ENCODE measurements at places on chromosomes 5 and 9.

DNA sequence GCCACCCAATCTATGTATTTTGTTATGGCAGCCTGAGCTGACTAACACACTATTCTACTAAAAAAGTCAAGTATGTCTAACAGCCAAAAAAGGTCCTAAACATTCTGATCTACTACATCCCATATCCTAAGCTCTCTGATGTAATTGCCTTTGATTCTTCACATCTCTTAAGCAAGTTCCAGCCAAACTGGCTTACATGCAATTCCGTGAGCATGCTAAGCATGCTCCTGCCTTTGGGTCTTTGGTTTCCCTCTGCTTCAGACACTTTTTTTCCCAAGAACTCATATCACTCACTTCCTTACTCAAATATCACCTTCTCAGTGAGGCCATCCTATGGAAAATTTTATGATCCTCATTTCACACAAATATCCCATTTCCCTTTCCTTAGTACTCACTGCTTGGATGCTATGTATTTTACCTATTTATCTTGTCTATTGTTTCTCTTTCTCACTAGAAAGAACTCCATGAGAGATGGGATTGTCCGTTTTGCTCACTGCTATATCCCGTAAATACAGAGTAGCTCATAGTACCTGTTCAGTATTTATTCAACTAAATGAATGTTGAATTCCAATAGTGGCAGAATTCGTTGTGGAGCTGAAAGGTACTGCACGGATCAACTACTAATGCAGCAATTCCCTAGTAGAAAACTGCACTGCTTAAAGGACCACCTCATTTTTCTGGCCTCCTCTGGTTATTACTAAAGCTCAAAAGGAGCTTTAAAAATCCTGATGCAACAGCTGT is 2.3 kb upstream of the SLC12A2 start:
- DNase-seq = no peak

- no peak for DNase-seq
These were observed 691.4 kb upstream of the RIOK2 start for GRCh38 chr5:97874491-97874890.

- DNase-seq = no peak
These were observed 5.9 kb downstream of the MGAT4B start for GRCh38 chr5:179800696-179801201.

- peak; percentile 55 for DNase-seq
These were observed 509.8 kb downstream of the CCDC171 start for GRCh38 chr9:16062542-16063240.

DNA sequence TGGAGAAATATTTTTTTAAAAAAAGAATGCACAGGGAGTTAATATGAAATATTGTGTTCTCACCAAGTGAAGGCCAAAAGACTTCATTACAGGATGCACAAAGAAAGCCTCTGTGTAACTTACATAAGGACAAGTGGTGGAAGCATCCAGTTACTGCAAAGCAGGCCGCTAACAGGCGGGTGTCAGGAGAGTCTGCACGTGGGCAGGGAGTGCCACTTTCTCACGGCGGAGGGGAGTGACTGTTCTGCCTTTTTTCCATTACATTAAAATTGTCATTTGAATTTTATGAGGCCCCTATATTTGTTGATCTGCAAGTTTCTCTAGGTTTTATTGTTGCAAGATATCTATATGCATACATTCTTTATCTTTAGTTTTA is 28.1 kb upstream of the SPATA31E1 start:
- no peak for DNase-seq

GRCh38 chr9:32533336-32533735 is 7.3 kb upstream of the RIGI start:
- DNase-seq = no peak

- no peak for DNase-seq
These were observed 25.0 kb upstream of the IL17B start for GRCh38 chr5:149403923-149404745.

DNA sequence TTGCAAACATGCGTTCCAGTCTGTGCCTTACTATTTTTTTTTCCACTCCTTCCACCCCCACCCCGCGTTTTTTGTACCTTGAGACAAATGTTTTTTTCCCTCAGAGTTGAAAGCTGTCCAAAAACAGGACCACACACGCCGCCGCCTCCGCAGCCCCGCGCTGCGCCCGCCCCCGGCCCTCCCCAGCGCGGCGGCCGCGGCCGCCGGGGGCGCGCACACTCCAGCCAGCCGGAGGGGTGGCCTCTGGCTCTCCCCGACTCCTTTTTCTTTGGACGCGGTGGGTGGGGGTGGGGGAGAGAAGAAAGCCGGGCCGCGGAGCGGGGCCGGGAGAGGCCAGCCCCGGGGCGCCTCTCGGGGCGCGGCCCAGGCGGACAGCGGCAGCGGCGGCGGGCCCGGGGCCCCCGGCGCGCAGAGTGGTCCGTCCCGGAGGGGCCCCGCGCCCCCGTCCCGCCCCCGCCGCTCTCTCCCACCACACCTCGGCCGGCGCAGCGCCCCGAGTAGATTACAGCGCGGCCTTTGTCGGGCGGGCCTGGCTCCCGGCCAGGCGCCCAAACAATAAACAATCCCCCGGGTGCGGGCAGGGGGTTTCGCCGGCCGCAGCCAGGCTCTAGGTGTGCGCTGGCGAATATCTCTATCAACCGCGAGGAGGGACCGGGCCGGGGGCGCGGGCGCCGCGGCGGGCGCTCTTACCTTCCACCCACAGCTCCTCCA is 10.9 kb downstream of the PTCH1 start:
- no peak for DNase-seq

DNA sequence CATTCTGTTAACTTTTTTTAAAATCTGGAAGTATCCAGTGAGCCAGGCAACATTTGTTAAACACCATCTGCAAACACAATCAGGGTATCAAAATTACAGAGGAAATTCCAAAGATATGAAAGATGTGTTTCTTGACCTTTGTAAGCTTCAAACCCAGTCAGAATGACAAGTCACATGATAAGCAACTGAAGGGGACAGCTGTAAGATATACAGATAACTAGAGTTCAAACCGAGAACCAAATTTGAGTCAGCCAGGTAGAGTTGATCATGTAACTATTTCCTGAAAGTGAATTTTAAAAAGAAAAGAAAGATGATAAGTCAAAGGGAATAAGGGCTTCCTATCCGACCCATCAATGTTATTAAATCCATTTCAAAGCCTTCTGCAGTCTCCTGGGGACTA is 196.2 kb downstream of the DEPDC1B start:
- DNase-seq = no peak

GRCh38 chr9:100567856-100568255 is 10.0 kb upstream of the CAVIN4 start:
- no peak for DNase-seq

DNA sequence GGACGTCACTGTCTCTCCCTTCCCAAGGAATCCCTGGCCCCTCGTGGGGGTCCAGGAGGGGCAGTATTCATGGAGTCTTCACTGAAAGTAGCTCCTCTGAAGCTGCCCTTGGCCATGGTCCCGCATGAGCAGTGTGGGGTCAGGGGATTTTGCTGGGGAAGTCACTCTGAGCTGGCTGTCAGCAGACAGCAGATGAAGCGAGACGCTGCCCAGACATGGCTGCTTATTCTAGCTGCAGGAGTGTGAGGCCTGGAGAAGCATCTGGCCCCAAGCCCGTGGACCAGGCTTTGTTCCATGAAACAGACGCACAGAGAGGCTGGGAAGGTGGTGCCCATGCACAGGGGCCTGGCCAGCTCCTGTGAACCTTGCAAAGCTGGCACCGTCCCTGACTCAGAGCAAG is 21.5 kb upstream of the ASS1 start:
- DNase-seq = no peak

DNA sequence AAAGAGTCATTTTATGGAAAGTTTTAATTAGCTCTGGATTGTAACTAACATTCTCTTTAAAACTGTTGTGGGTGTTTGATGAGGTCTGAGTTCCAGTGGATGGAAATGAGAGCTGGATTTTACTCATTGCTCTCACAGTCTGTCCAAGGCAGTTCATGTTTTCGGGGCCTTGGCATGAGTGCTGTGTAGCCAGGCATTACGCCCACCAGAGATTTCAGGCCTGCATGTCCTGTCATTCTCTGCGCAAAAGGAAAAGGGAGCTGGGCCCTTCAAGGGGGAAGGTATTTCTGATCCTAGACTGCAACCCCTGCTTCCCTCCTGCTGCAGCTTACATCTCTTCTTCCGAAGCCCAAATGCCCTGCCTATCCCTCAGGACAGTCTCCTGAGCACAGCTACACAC is 499.6 kb upstream of the TRPC7 start:
- DNase-seq = no peak

DNA sequence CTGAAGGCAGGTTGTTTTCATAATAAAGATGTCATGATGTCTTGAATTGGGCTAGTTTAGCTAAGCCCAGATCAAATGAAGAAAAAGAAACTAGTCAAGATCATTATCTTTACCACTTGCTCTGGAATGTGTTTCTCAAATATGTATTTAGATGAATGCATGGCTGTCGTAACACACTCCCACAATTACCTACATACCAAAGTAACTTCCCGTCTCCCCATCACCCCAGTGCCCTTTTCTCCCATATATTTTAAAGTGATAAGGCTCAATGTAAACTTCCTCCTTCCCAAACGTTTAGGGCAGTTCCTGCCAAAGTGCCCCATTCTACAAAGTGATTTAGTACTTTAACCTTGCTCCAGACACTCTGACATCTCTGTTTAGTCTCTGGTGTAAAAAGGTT is 61.4 kb downstream of the SLC1A3 start:
- DNase-seq = no peak

GRCh38 chr9:34426347-34427074 is 31.9 kb downstream of the FAM219A start:
- DNase-seq = no peak
